NCI-H187 (cell line): ENCODE measurements at places on chromosomes 5 and 9.

DNA sequence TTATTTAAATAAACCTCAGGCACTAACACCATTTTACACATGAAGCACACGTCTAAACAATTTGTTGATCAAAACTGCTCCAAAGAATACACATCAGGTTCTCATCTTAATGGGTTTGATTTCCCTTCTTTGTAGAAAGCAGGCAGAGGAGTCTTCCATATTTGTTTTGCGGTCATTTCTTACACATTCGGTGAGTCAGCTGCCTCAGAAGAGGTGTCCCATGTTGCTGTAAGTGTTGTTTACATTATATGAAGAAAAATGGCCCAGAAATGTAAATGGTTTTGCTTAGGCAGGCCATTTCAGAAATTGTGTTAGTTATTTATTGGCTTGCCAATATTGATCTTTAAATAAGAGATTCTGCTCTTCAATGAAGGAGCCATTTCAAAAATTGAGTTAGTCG lies 325.8 kb downstream of the TENT4A start:
- DNase-seq = no peak

GRCh38 chr9:111152614-111153406 lies 114.5 kb upstream of the LPAR1 start:
- DNase-seq = no peak

- no peak for DNase-seq
These were observed 318.4 kb downstream of the PSAT1 start for GRCh38 chr9:78615372-78615771.

DNA sequence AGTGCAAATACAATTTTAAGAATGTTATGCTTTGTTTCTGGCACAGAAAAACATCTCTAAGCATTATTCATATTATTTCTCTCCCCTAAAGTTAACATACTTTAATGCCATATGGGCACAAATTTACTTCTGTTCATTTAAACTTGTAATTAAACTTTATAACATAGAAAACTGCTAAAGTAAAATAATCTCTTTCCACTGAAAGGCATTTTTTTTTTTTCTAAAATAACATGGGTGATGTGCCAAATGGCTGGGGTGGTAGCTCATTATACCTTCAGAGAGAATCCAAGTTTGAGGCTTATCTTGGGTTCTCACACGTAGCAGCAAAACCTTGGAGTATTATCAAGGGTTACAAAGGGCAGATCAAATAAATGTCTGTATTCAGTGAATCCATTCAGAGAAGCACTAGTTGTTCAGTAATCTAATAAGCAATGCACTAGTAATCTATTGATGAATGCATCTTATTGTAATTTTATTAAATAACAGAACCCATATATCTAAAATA lies 257.6 kb upstream of the POU5F2 start:
- DNase-seq = no peak

- no peak for DNase-seq
These were observed 32.8 kb downstream of the GALNT10 start for GRCh38 chr5:154223320-154223719.

DNA sequence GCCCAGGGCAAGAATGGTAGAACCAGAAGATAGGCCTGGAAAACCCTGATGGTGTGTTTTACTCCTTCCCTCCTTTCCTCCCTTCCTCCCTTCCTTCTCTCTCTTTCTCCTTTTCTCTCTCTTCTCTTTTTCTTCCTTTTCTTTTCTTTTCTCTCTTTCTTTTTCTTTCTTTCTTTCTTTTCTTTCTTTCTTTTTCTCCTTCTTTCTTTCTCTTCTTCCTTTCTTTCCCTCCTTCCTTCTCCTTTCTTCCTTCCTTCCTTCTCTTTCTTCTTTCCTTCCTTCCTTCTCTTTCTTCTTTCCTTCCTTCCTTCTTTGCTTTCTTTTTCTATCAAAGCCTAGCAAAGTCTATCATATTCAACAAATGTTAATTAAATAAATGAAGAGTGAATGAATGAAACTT lies 24.0 kb upstream of the UBE2QL1 start:
- no peak for DNase-seq

DNA sequence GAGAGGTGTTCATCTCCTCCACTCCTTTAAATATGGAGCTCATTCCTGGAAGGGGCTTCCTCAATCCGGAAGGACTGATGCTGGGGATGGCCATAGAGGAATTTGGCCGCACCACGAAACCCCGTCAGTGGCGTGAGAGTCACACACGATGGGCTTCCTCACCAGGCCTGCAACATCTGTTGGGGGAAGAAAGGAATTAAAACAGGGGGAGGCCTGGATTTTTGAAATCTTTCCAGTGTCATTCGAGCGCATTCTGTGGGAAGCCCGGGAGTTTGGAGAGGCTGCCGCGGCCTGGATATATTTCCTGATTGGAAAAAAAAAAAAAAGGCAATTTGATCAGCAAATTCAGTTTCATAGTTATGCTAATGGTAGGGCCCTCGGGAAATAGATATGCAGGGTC lies 76.3 kb upstream of the ORM1 start:
- no peak for DNase-seq

DNA sequence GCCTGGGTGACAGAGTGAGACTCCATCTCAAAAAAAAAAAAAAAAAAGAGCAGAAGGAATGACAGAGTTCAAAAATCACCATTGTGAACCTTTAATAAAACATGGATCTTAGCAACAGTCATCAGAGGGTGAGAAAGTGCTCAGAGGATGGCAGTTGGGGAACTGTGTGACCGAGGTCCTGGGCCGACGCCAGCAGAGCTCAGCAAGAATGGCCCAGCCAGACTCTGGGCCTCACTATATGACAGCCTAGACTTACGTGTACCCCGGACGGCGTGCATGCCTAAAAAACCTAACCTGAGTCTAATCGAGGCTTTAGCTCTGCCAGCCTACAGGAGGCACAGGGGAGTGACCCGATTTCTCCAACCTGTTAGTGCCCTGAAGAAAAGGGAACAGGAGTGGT lies 64.3 kb downstream of the MVB12B start:
- no peak for DNase-seq

GRCh38 chr9:95437559-95437958 lies 79.2 kb downstream of the PTCH1 start:
- DNase-seq = no peak

DNA sequence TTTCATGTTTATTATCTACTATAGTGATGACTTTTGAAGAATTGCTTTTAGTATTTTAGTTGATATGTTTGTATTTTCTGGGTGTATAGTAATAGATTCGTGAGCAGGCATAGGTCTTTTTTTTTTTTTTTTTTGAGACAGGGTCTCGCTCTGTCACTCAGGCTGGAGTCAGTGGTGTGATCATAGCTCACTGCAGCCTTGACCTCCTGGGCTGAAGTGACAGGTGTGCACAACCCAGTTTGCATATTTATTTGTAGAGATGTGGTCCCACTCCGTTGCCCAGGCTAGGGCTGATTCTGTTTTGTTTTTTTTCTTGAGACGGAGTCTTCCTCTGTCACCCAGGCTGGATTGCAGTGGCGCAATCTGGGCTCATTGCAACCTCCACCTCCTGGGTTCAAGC lies 11.9 kb downstream of the ERBIN start:
- DNase-seq = no peak
